ENCODE measurements at places on chromosomes 2 and 18.

DNA sequence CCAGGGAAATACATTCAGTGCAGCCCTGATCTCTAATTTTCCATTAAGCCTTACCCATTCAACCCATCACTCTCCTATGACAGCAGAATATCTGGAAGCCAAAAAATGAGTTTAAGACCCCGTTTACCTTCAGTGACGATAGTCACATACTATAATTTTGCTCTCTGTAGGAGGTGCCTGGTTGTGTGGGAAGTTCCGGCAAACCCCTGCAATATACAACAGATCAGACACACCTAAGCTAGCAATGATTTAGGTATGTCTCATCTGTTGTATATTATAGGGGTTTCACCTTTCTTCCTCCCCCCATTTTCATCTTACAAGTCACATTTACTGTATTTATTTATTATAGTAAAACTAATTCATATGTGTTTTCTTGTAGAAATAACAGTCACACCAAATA lies 101.7 kb downstream of the DOCK10 start:
- no peak for DNase-seq

GRCh38 chr18:46001892-46002291 lies 34.8 kb upstream of the EPG5 start:
- no peak for DNase-seq

- DNase-seq, result no peak
Observed at GRCh38 chr18:3611313-3612090, 161.5 kb downstream of the TGIF1 start.

DNA sequence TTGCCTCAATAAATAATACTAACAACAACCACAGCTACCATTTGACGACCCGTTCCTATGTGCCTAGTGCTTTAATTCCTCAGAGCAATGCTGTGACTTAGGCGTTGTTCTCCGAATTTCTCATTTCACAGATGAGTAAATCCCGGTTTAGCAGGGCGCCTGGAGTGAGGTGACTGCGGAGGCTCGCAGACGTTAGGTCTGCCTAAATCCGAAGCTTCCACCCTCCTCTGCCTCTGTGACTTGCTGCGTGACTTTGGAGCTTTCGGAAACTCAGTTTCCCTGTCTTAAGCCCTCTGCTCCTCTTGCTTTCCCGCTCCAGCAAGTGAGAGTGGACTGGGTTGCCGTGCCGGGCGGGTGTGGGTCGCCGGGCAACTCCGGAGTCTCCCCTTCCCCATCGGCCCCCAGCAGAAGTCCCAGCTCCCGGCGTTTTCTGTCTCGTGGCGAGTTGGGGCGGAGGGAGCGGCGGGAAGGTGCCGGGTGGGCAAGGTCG lies 711 bp upstream of the ATOH8 start:
- no peak for DNase-seq

DNA sequence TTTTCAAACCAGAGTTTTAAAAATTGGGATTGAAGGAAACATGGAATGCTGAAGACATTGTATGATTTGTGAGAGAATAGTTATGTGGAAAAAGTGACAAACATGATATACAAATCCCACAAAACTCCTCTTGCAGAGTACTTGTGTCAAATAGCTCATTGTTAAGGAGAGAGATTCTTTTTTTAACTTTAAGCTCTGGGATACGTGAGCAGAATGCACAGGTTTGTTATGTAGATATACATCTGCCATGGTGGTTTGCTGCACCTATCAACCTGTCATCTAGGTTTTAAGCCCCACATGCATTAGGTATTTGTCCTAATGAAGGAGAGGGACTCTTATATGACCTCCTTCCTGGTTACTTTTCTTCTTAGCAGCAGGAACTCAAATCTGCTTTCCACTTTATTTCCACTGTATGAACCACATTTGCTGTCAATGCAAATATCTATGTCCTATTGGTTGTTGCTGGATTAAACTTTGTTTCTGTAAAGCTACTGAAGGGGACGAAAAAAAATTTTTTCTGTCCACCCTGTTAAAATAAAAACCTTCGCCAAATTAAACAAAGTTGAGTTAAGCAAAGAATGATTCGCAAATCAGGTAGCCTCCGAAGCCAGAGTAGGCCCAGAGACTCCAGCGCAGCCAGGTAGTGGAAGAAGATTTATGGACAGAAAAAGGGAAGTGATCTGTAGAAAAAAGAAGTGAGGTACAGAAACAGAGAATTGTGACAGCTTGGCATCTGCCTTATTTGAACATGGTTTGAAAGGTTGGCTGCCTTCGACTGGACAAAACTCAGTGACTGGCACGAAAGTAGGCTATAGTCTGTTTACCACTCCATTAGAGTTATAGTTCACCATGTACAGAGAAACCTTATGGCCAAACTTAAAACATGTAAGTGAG lies 430.1 kb upstream of the CHST9 start:
- DNase-seq, result no peak

GRCh38 chr2:110215091-110215490 lies 2.7 kb upstream of the MTLN start:
- DNase-seq, result no peak

- DNase-seq, result no peak
Observed at GRCh38 chr2:144230033-144230432, 289.9 kb downstream of the ZEB2 start.

- DNase-seq, result no peak
Observed at GRCh38 chr2:200469708-200470211, 40.1 kb downstream of the KCTD18 start.

GRCh38 chr2:25794544-25795276 lies 83.6 kb downstream of the ASXL2 start:
- peak; percentile 41 for DNase-seq

DNA sequence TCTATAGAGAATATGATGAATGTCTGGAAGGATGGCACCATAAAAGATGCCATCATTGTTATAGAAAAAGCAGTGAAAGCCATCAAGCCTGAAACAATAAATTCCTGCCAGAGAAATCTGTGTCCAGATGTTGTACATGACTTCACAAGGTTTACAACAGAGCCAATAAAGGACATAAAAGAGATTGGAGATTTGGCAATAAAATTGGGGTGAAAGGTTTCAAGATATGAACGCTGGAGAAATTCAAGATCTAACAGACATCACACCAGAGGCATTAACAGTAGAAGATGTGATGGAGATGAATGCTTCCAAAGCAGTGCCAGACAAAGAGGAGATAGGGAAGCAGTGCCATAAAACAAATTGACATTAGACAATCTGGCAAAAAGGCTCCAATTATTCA lies 518.8 kb upstream of the ACVR2A start:
- DNase-seq, result no peak

- no peak for DNase-seq
Observed at GRCh38 chr2:227164763-227165291, 403 bp downstream of the COL4A3 start.

- no peak for DNase-seq
Observed at GRCh38 chr2:238166391-238167343, 7.9 kb downstream of the ERFE start.

DNA sequence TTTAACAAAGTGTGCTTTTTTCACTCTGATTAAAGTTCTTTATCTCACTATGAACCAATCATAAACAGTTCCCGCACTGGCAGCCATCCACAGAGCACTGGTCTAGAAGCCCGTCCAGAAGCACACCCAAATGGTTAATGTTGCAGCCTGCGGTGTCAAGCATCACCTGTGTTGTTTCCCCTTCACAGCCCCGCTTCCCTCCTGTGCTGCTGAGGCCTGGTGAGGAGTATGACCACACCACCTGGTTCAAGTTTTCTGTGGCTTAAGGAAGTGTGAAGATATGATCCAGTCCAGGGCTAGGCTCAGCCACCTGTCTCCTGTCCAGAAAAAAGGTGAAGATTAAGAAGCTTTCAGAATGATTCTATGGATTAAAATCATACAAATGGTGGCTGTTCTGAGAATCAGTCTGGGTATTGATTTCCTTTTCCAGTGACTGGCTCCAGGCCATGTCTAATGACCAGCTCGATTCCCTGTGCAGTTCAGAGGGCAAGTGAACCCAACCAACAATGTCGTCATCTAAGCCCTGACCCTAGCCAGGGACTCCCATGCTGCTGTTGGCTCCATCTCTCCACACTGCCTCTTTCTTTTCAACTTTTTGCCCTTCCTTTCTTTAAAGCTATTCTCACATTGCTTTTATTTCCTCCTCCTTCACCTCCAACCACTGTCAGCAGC lies 17.7 kb downstream of the SRSF7 start:
- no peak for DNase-seq

DNA sequence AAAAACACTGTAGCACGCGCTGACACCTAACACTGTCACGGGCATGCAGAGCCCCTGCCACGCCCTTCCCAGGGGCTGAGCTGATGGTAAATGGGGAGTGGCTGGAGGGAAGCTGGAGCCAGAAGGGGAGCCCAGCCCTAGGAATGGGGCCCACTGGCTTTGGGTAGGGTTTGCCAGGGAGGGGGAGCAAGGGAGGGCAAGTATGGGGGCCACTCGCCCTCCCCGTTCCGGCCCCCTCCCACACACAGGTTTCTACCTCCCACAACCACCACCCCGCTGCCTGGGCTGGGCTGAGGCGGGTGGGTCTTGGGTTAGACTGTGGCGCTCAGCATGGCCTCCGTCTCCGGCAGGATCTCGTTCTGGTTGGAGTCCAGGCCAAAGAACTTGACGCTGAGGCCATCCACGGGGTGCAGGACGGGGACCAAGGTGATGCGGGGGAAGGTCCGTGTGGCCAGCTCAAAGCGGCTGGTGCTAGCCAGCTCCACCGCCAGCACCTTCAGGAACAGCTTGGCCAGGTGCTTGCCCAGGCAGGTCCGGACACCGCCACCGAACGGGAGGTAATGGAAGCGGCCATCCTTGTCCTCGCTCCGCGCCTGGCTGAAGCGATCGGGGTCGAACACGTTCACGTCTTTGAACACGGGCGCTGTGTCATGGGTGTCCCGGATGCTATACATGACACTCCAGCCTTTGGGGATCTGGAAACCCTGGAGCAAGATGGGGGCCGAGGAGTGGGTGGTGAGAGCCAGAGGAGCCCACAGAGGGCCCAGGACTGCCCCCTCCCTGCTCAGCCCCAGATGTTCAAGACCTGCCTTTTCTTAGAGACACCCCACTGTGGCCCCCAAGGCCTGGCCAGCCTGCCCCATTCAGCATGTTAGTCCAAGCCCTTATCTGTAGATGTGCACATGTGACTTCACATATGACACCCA lies 15.5 kb downstream of the CYP26B1 start:
- no peak for DNase-seq

GRCh38 chr18:32937066-32937465 lies 164.2 kb upstream of the KLHL14 start:
- no peak for DNase-seq

GRCh38 chr2:158197940-158198339 lies 96.3 kb downstream of the UPP2 start:
- no peak for DNase-seq

GRCh38 chr2:203934041-203934492 lies 2.5 kb upstream of the ICOS start:
- DNase-seq, result peak; percentile 36

DNA sequence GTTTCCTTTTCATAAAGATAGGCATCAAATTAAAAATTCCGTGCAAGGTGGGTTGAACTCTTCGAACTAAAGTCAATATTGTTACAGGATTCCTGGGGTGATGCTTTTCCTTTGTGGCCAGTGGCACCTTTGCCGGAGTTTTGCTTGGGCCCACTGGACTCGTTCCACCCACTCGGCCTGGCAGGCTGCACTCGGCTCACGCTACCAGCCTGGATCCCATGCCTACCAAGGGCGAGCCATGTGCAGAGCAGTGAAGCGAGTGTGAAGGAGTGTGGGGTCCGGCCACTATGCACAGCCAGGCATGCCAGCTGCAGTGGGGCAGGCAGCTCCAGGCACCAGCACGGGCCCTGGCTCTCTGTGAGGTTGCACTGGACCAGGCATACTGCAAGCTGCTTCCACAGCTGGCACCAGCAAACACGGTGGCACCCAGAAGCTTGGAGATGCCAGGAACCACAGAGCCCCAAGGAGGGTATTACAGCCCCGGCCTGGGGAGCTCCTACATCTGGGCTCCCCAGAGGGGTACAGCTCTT lies 83.6 kb downstream of the DTNB start:
- no peak for DNase-seq

- DNase-seq, result no peak
Observed at GRCh38 chr2:152792974-152793373, 74.6 kb downstream of the ARL6IP6 start.

GRCh38 chr2:130823886-130824491 lies 12.7 kb upstream of the ARHGEF4 start:
- DNase-seq, result no peak

DNA sequence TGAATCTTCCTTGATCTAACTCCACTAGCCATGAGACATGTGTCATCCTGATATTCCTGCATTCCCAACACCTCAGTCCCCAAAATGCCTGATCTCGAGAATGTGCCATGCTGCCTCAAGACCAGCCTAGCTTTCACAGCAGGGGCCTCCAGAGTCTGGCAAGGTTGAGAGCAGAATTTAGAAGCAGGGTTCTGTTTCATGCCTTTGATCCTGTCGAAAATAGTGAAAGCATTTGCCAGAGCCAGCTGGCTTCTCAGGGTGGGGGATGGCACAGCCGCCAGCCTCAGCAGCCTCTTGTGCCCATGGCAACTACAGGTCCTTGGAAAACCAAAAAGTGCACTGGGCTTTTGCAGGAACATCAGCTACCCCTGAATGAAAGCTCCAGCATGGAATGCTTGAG lies 143.5 kb downstream of the RTN4 start:
- no peak for DNase-seq

DNA sequence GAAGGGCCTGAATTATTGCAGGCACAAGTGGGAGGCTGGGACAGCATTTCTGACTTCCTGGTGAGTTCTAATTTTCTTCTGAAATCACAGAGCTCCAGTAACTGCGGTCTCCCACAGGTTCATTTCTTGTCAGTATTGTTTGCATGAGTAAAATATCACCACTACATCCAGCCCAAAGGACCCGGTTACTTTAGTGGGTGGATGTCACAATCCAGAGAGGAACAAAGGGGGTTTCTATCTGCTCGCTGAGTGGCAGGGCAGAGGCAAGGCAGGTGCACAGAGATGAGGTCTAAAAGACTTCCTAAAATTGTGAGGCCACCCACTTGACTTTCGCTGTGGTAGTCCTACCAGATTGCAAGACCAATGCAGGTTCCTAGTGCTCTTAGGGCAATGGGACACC lies 800.4 kb upstream of the ID2 start:
- DNase-seq, result no peak

- no peak for DNase-seq
Observed at GRCh38 chr2:191533693-191534180, 144.2 kb upstream of the NABP1 start.

DNA sequence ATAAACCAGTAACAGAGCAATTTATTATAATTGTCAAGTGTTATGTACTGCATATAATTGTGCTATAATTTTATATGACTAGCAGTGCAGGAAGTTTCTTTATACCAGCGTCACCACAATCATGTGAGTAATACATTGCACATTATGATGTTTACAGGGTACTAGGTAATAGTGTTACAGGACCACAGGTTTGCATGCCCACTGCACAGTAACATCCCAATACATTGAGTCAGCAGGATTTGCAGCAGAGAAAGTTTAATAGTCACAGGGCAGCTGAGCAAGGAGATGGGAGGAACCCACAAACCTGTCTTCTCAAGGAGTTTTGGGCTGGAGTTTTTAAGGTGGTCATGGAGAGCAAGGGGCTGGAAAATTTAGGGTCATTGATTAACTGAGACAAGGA lies 1042.9 kb upstream of the ACVR2A start:
- no peak for DNase-seq

DNA sequence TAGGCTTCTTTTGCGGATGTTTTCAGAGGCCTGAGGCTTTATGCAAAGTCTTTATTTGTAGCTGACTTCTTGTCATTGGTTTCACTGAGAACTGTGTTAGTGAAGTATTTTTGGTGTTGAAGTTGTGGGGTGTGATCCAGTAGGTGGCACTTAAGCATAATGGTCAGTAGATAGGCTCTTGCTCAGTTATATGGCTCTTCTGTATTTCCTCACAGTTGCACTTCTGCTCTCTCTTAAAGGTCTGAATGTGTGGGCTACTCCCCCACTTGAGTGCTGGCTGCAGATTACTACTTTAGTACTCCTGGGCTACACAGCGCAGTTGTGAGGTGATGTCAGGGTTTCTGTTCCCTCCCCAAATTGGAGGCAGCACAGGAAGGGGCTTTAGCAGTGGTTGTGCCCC lies 133.8 kb upstream of the SCN7A start:
- no peak for DNase-seq

All from CD4-positive, alpha-beta T cell treated with Interleukin-6 at 100 ng/mL for 8 hours (primary cell).